Ovary (tissue), 10 donors: ENCODE measurements at places on chromosomes 5 and 9. TPM values are rescaled to one million over a fixed set of nuclear protein-coding genes. Genes with fewer than 3 reads are reported as not detected.

DNA sequence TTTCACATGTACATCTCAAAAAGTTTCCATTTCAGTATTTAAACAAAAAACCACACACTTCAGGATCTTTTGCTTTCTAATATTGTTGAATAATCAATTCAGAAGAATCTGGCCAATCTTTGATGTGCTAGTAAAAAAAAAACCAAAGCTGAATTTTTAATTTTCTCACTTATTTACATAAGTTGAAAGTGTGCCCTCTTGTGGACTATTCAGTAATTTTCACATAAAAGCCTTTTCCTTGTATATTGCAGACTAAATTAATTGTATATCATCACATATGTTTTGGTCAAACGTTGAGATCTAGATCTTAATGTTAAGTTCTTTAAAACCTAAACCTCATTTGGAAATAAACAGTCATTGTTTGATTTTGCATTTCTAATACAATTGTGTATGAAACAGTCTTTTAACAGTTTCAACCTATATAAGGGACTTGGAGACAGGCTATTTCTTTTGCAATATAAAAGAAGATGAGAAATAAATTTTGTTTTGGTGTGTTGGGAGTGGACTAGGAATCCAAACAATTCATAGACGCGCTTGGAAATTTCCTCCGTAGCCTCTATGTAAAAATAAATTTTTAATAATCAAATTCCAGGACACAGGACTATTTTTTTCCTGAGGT is 68.1 kb downstream of the NIPBL start:
- no peak overlapping the region for H3K4me3 ChIP-seq
- H3K36me3 ChIP-seq: no peaks in the 10 kb centered on the region
- DNase-seq: no peak
- H3K27ac ChIP-seq: no peak overlapping the region
- H3K4me1 ChIP-seq: no peaks in the 10 kb centered on the region

The BSPRY gene
- total RNA-seq: 0.24 TPM

The CDC25C gene
- 0.13 TPM for total RNA-seq

DNA sequence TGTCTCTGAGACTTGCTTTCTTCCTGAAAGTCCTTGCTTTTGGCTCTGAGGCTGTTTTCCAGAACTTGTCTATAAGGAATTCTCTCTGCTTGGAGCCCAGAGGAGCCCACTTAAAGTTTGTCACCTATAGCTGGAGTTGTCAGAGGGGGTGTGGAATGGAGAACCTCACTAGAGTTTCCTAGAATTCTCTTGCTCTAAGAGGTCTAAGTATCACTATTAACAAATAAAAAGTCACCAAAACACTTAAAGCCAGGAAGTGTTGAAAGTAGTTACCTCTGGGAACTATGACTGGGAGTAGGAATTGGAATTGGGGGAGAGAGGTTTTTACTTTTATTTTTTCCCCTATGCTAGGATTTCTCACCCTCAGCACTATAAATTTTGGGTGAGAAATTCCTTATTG is 15.0 kb downstream of the SIT1 start:
- H3K27me3 ChIP-seq: no peaks in the 10 kb centered on the region
- H3K36me3 ChIP-seq: no peaks in the 10 kb centered on the region
- H3K27ac ChIP-seq: no peak overlapping the region
- H3K4me3 ChIP-seq: no peak overlapping the region

DNA sequence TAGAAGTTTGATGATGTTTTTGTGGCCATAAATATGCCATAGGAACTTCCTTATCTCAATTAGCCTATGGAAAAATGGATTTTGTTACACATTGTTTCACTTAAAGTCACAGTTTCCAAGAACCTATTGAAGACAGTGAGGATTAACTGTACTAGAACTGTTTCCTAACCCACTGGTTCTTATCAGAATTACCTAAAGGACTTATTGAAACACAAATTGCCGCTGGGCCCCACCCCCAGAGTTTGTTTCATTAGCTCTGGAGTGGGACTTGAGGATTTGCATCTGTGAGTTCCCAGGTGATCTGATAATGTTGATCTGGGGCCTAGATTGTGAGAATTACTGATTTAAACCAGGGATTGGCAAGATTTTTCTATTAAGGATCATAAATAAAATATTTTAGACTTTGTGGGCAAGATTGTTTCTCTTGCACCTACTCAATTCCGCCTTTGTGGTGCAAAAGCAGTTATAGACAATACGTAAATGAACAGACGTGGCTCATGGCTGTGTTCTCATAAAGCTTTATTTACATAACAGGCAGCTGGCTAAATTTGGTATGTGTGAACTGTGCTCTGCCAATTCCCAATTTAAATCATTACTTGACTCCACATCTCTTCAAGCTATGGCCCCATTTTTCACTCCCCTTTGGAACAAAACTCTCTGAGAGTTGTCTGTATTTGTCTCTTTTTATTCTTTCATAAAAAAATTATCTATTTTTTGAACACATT is 9.3 kb downstream of the JAK2 start:
- H3K4me1 ChIP-seq: no peaks in the 10 kb centered on the region
- no peaks in the 10 kb centered on the region for H3K36me3 ChIP-seq
- H3K27ac ChIP-seq: no peak overlapping the region
- DNase-seq: no peak
- H3K4me3 ChIP-seq: no peak overlapping the region

The IFNA21 gene
- not detected for total RNA-seq

DNA sequence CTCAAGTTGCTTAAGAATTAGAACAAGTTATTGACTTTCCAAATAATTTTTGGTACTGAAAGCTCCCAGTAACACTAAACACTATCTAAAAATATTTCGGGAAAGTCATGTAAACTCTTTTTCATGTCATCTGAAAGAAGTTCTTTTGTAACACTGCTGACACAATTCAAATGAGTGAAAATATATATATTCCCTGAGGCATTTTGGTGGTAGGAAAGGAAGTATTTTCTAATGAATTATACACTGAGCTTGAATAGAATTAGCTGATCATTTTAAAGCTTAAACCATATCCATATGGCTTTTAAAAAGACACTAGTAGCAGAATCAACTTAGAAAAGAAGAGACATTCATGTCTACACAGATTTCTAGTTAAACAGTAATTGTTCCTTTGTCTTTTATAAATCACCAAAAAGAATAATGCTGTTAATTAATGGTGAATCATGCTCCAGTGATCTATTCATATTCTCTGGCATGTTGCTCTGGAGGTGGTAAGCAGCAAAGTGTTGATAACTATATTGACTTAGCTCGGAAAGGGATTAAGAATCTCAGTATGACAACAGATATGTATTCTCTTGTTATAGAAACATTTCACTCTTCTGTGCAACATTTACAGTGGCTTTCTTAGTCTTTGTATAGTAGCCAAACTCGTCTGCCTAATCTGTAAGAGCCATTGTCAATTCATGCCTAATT is 27.4 kb upstream of the RFX3 start:
- no peaks in the 10 kb centered on the region for H3K4me1 ChIP-seq
- H3K36me3 ChIP-seq: no peaks in the 10 kb centered on the region
- H3K4me3 ChIP-seq: no peak overlapping the region

The SNCB gene
- not detected for total RNA-seq

DNA sequence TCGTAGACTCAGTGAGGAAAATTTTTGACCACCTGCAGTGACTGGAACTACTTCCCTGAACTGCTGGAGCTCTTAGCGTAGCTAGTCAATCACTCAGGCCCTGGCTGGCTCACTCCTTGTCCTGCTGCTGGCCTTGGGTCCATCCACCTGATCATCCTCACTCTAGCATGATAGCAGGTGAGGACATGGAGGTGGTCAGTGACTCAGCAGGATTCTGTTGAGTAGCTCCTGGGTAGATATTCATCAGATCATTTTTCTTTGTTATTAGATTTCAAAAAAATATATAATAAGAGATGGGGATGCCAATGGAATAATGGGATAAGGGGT is 25.0 kb upstream of the SEMA4D start:
- H3K27me3 ChIP-seq: no peaks in the 10 kb centered on the region
- H3K4me1 ChIP-seq: no peaks in the 10 kb centered on the region
- H3K27ac ChIP-seq: no peak overlapping the region
- DNase-seq: no peak

The HMCN2 gene
- total RNA-seq: 4.2 TPM

GRCh38 chr5:65264420-65264819 is 217.3 kb downstream of the ADAMTS6 start:
- no peak for DNase-seq
- peaks cover 3% of the 10 kb centered on the region for H3K4me1 ChIP-seq
- no peak overlapping the region for H3K27ac ChIP-seq
- H3K4me3 ChIP-seq: no peak overlapping the region
- H3K27me3 ChIP-seq: no peaks in the 10 kb centered on the region

DNA sequence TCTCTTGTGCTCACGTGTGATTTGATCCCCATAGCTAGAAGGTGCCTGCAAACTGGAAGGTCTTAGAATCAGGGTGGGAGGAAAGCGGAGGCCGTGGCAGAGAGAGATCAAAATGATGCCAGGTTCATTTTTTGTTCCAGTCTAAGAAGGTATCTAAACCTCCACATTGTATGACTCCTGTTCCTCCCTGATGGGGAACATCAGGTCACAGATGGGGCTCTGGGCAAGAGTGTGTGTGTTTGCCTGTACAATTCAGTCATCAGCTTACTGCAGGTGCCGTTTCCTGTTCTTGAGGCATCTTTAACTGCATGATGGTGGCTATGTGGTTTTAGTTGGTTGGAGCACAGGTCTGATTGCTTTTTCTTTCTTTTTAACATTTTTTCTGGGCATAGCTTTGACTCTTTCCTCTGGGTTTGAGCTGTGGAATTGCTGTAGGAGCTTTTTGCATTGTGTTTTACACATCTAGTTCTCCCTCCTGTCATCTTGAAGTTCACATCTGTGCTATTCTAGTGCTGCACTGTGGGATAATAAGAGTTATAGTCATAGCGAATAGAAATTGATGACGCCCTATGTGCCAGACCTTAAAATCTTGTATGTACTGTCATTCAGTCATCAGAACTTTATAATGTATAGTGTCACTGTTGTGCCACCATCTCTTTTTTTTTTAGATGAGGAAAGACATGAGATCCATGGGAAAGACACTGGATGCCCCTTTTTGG is 30.8 kb downstream of the ARHGAP26 start:
- no peak overlapping the region for H3K27ac ChIP-seq
- H3K4me3 ChIP-seq: no peak overlapping the region
- no peak for DNase-seq
- H3K36me3 ChIP-seq: no peaks in the 10 kb centered on the region
- H3K4me1 ChIP-seq: no peaks in the 10 kb centered on the region
- no peaks in the 10 kb centered on the region for H3K27me3 ChIP-seq

GRCh38 chr5:154868702-154869101 is 10.3 kb downstream of the CNOT8 start:
- no peak overlapping the region for H3K4me3 ChIP-seq
- no peaks in the 10 kb centered on the region for H3K36me3 ChIP-seq
- no peak for DNase-seq
- no peaks in the 10 kb centered on the region for H3K27me3 ChIP-seq
- peaks cover 4% of the 10 kb centered on the region for H3K4me1 ChIP-seq

DNA sequence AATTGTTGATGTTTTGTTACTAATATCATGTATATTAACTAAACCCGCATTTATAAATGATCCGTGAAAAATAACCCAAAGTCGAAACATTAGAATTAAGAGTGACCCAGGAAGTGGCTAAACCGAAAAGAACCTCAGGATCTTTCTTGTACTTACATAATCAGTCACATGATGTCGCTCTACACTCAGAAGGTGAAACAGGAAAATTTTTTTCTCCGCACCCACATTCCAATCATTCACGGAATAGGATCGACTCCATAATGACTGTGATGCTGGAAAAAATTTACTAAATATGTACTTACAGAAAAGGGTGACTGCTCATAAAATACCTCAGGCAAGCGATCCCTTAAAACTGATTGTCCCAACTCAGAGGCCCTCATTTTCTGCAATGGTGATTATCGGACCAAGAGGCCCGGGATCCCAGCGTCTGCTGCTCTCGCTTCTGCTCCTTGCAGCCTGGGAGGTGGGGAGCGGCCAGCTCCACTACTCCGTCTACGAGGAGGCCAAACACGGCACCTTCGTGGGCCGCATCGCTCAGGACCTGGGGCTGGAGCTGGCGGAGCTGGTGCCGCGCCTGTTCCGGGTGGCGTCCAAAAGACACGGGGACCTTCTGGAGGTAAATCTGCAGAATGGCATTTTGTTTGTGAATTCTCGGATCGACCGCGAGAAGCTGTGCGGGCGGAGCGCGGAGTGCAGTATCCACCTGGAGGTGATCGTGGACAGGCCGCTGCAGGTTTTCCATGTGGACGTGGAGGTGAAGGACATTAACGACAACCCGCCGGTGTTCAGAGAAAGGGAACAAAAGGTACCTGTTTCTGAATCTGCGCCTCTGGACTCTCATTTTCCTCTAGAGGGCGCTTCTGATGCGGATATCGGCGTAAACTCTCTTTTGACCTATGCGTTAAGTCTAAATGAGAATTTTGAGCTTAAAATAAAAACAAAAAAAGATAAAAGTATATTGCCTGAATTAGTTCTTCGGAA is at the start of gene PCDHA12:
TSS of gene PCDHA12 (plus strand) at position 224 of the 981 bp plus-strand sequence. CDS start at position 389, 165 bp downstream.
- H3K27ac ChIP-seq: no peak within 1 kb of the TSS
- H3K4me1 ChIP-seq: no peaks in the 10 kb centered on the region
- H3K27me3 ChIP-seq: no peaks in the 10 kb centered on the region

DNA sequence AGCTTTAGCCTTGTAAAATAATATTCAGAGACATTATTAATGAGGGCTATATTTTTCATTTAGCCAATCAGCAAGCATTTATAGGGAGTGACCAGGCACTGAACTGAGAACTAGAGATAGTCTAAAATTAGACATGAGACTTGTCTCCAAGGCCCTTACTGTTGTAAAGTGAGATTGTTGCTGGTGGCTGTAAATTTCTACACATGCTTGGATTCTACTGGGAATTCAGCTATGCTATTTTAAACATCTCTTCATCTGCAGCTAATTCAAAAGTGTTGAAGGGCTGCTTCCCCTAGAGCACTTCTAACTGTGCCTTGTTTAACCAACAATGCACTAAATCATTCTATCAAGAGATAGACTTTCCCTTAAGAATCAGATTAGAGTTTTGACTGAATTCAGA is 67.4 kb downstream of the CHSY3 start:
- H3K27ac ChIP-seq: no peak overlapping the region
- no peaks in the 10 kb centered on the region for H3K36me3 ChIP-seq
- no peak for DNase-seq
- no peak overlapping the region for H3K4me3 ChIP-seq

The PDGFRB gene
- total RNA-seq: 302 TPM

GRCh38 chr9:5566054-5566618 is 55.8 kb downstream of the PDCD1LG2 start:
- H3K27me3 ChIP-seq: no peaks in the 10 kb centered on the region
- H3K4me3 ChIP-seq: no peak overlapping the region
- no peak for DNase-seq
- H3K36me3 ChIP-seq: no peaks in the 10 kb centered on the region
- H3K4me1 ChIP-seq: no peaks in the 10 kb centered on the region

GRCh38 chr5:170745481-170746071 is 37.9 kb upstream of the GABRP start:
- no peak overlapping the region for H3K27ac ChIP-seq
- no peaks in the 10 kb centered on the region for H3K27me3 ChIP-seq
- no peak overlapping the region for H3K4me3 ChIP-seq
- no peaks in the 10 kb centered on the region for H3K36me3 ChIP-seq
- H3K4me1 ChIP-seq: no peaks in the 10 kb centered on the region

DNA sequence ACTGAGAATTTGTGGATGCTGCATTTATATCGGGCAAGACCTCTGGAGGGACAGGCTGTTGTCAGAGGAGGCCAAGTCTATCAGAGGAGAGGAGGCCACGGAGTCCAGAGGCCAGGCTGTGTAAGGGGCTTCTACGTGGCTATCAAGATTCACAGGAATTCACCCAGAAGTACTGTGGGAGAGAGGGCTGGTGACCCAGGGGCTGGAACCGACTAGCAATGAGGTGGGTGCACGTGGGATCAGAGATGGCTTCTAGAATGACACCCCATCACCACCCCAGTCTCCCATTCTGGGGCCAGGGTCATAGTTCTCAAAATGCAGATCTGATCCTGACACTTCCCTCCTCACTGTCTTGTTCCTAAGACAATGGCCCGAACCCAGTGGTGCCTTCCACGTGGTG is 61.2 kb upstream of the PHYKPL start:
- no peaks in the 10 kb centered on the region for H3K36me3 ChIP-seq
- no peaks in the 10 kb centered on the region for H3K4me1 ChIP-seq
- no peak overlapping the region for H3K4me3 ChIP-seq
- H3K27ac ChIP-seq: no peak overlapping the region
